Mesenteric fat pad (tissue), 1 donor: ENCODE measurements at places on chromosomes 3 and 15.

- no peak for DNase-seq
These were observed 18.0 kb downstream of the CCR8 start for GRCh38 chr3:39347586-39347876.

DNA sequence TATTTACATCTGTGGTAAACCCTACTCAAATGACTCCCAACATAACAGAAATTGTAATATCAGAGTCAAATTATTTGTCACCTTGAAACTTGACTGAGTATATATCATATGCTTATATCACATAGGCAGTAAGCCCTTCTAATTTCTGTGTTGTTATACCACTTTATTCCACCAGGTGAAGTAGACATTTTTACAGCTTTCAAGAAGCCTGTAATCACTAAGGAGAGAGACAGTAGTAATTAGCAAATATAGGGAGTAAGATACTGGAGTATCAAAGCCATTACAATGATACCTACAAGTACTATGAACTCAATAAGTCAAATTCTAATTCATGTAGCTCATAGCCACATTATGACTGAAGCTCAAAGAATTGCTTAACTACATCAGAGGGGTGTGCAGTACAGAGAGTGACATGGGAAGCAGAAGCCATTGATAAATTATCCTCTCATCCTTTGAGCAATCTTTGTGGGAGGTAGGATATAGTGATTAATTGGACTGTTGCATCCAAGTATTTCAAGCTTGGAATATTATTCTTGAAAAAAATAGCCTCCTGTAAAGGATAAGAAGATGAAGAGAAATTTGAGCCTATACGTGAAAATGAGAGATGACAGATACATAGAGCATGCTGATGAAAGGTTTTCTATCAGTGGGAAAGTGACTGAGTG is 1005.9 kb downstream of the ZPLD1 start:
- DNase-seq: no peak

GRCh38 chr3:171828902-171829770 is 14.0 kb upstream of the TMEM212 start:
- no peak for DNase-seq

- no peak for DNase-seq
These were observed 2.0 kb downstream of the FAM3D start for GRCh38 chr3:58664611-58665010.

- no peak for DNase-seq
These were observed 29.6 kb downstream of the CHAC1 start for GRCh38 chr15:40982855-40983254.

GRCh38 chr15:74863239-74864056 is 9.7 kb downstream of the SCAMP2 start:
- DNase-seq: no peak

DNA sequence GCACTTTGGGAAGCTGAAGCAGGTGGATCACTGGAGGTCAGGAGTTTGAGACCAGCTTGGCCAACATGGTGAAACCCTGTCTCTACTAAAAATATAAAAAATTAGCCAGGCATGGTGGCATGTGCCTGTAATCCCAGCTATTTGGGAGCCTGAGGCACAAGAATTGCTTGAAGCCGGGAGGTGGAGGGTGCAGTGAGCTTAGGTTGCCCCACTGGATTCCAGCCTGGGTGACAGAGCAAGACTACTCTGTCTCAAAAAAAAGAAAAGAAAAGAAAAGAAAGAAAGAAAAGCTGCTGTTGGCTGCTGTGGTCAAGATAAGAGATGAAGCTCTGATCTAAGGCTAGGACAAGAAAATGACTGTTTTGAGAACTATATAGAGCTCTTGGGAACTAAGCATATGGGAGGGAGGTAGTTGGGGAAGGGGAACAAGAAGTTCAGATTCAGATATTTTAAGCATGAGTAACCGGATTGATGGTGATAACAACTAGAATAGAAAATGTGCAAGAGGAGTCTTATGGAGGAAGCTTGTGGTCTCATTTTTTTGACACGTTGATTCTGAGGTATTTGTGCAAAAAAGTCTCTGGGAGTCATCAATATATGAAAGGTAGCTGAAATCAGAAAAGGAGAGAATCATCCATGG is 25.7 kb downstream of the DNAH12 start:
- no peak for DNase-seq

DNA sequence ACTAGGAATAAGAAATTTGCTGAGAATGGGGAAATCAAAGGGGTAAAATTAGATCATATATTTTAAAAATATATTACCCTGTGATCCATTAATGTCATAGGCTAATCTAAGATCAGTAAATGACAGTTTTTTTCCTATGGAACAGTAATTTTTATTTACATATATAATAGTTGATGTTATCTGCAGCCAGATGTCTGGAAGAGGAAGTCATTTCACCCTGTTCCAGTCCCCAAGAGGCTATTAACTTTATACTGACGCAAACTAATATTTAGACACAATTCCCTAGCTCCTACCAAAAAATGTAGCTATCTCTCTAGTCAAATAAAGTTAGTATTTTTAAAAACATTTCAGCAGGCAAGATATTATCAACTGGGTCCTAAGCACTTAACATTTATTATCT is 558.0 kb downstream of the MECOM start:
- no peak for DNase-seq

GRCh38 chr3:1594940-1595339 is 502.1 kb downstream of the CNTN6 start:
- no peak for DNase-seq

DNA sequence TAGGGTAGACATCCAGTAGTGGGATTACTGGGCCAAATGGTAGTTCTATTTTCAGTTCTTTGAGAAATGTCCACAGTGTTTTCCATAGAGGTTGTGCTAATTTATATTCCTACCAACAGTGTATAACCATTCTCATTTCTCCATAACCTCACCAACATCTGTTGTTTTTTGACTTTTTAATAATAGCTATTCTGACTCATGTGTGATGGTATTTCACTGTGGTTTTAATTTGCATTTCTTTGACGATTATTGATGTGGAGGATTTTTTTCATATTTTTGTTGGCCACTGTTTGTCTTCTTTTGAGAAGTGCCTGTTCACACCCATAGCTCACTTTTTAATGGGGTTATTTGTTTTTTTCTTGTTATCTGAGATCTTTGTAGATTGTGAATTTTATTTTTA is 125.2 kb downstream of the CFAP20DC start:
- DNase-seq: no peak

DNA sequence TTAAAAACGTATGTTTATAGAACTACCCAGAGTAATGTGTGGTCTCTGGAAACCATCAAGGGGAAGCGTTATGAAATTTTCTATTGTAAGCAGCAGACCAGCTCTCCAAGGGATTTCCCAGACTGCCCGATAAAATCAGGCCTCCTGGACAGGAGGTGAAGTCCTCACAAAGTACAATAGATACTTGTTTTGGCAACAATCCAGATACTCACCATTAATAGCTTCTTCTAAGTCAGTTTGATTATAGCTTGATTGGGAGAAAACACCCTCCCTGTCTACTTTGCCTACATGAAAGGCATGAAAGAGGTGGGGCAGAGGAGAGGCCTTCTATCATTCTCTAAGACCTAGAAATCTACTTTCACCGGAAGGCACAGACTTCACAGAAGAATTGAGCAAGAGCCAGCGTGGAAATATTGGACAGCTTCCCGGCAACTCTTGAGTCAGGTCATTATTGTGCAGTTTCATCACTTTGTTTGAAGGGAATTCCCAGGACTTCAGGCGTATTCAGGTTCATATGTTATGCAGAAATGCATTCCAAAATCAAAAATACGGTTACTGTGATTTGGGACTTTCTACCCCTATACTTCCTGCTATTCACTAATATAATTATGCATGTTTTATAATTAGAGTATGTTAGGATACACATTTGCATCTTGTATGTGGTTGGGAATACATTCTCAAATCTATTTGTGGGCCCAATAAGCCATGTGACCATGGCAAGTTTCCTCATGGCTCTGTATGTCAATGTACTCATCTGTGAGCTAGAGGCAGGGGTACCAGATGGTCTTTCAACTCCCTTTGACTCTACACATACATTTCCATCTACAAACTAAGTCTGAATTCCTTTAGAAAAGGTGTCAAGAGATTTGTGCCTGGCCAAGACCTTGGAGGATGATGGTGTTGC is 103.5 kb downstream of the CD47 start:
- DNase-seq: no peak

DNA sequence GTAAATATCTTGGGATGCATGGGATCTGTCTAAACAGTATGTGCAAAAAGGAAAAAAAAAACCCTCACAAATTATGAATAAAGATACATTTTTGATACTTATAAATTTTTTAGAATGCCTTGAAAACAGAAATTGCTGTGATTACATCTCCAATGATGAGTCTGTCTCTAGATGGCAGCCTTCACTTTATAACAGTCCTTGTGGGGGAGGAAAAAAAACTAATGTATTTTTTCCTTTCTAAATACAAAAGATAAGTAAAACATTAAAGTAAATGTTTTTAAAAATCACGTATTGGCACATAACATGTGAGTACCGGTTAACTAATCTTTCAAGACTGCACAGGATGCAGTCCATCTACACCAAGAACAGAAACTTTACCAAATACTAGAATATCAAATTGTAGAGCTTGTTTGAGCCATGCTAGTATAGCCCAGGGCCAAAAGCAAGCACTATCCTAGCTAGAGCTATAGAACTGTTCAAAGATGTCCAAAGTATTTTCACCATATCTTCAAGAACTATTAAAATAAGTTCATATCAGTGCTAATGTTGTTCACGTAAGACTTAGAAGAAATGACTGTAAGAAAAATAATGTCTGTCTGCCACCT is 206.4 kb downstream of the STAG1 start:
- DNase-seq: no peak

GRCh38 chr15:76753131-76753530 is 152.0 kb downstream of the SCAPER start:
- no peak for DNase-seq

DNA sequence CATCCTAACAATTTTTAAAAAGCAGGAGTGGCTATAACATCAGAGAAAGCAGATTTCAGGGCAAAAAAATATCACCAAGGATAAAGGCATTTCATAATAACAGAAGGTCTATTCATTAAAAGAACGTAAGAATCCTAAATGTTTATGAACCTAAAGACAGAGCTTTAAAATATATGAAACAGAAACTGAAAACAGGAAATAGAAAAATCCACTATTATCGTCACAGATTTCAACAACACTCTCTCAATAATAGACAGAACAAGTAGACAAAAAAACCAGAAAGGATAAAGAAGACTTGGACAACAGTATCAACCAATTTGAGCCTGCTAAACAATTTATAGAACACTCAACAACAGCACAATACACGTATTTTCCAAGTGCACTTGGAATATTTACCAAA is 71.4 kb downstream of the FBXL22 start:
- DNase-seq: no peak

GRCh38 chr3:183892610-183893214 is 8.0 kb upstream of the PARL start:
- DNase-seq: no peak

GRCh38 chr3:78798266-78798832 is 969.4 kb downstream of the ROBO1 start:
- DNase-seq: no peak

DNA sequence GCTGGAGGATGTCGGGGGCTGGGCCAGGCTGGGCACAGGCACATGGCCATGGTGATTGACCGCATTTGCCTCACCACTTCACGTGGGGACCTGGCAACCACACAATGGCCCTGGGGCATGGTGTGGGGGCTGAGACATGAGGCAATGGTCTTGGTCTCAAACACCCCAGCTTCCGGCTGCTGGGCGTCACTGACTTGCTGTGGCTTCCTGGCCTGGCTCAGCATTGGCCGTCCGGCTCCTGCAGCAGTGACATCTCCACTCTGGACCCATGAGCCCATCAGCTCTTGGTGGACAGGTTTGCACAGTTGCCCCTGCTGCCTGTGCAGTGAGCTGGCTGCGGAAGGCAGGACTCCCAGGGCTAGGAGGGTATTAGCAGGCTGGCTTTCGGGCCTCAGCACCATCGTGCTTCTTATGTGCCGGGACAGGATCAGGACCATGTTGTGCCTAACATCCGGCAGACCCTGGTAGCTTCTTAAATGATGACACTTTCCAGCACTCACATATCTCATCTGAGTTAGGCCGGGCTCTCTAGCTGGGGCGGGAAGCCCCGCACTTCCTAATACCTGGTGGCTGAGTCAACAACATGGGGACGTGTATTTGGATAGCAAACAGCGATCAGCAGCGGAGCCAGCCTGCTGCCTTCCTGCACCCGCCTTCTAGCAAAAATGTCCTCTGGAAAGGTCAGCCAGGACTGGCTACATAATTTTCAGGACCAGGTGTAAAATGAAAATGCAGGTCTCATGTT is 34.1 kb downstream of the ZNF710 start:
- DNase-seq: no peak

GRCh38 chr3:143234526-143234925 is 115.0 kb downstream of the CHST2 start:
- DNase-seq: no peak

GRCh38 chr3:9787714-9788113 is 4.6 kb downstream of the TADA3 start:
- DNase-seq: no peak

DNA sequence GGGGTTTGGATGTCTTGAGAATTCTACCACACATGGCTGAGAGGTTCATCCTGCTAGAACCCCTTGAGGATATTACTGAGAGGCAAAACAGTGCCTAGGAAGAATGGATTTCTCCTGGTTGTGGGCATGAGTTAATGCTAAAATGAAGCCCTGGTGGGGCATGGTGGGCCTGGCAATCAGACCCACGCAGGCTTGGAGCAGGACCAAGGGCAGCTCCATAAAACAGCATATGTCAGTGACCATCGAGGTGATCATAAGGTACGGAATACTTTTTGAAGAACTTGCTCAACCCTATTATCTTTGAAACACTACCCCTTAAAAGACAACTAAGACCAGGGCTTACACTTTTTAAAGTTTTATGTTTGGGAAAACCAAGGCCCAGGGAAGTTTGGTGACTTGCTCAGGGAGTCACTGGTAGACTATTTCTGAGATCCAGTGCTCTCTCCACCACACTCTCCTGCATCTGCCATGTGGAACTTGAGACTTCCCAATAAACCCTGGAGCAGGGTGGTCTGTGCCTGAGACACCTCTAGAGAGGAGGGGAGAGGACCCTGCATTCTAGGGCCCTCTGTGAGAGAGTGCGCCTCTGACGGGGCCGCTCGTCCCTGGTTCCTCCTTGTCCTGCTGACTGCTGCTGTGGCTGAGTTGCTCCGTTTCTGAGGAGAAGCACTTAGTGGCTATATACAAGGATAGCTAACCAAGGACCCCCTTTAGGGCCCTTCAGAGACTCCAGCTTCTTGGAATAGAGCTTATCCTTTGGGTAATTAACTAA is 28.0 kb upstream of the TIMP4 start:
- no peak for DNase-seq

DNA sequence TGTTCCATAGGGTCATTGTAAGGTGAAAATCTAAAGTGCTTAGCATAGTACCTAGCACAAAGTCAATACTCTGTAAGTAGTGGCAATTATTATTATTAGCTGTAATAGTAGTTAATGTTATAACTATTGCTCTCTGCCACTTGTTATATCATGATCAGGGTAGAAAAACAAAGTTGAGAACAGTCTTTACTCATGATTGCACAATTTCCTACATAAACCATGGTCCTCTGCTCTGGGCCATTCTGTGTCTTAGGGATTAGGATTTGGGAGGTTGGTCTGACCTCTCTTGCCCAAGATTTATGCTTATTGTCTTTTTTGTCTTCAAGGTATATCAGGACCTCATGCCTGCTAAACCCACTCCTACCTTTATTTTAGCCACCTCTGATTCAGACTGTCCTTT is 4.3 kb upstream of the LRRC58 start:
- no peak for DNase-seq
